Mesothelial cell of epicardium (in vitro differentiated cells): ENCODE measurements at places on chromosomes 13 and 19. TPM values are rescaled to one million over a fixed set of nuclear protein-coding genes. Genes with fewer than 3 reads are reported as not detected.

DNA sequence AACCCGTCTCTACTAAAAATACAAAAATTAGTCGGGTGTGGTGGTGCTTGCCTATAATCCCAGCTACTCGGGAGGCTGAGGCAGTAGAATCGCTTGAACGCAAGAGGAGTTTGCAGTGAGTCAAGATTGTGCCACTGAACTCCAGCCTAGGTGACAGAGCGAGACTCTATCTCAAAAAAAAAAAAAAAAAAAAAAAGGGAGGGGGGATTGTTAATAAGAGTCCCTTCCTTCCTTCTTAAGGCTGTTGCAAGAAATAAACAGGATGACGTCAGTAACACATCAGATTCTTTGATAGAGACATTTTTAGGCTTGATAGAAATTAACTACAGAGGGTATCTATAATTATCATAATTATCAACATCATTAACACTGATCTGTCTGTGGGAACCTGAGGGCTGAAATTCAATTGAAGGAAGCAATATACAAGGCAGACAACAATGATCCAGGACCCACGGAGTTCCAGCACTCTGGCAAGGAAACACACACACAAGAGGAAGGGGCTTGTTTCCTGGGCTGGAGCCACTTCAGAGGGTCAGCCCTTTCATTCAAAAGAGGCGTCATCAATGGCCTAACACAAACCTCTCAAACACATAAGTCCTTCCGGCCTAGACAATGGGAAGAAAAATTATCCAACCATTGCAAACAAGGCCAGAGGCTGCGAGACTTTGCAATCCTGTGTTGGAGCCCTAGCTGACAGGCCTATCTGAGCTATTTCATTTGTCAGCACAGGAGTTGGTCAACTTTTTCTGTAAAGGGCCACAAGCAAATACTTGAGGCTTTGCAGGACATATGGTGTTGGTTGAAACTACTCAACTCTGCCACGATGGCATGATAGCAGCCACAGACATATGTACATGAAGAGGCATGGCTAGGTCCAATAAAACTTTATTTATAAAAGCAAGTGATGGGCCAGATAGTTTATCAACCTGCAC is 105.2 kb downstream of the INSR start:
- H3K36me3 ChIP-seq, result no peaks in the 10 kb centered on the region
- DNase-seq, result no peak
- no peak overlapping the region for H3K4me3 ChIP-seq
- H3K27me3 ChIP-seq, result no peaks in the 10 kb centered on the region

GRCh38 chr13:99086267-99087097 is 108.6 kb upstream of the DOCK9 start:
- no peaks in the 10 kb centered on the region for H3K36me3 ChIP-seq
- DNase-seq, result no peak
- no peak overlapping the region for H3K27ac ChIP-seq
- H3K4me1 ChIP-seq, result peaks cover 14% of the 10 kb centered on the region
- H3K4me3 ChIP-seq, result peak overlapping the region; percentile 93

DNA sequence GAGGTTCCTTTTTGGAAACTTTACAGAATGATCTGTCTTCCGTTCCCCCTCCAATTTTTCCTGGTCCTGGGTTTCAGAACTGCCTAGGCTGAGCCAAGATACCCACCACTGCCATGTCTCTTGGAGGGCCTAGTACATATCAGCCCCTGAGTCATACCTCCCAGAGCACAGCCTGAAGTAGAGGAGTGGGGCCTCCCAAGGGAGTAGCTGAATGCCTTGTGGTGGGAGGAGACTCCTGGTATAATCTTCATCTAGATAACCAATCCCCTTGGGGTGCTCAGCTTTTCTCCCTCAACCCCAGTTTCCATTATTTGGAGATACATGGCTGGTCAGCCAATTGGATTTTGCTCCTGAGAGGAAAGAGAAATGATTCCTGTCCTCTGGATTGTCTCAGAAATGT is 30.3 kb downstream of the ZNF763 start:
- no peak overlapping the region for H3K4me3 ChIP-seq
- H3K27me3 ChIP-seq, result no peaks in the 10 kb centered on the region
- H3K4me1 ChIP-seq, result no peaks in the 10 kb centered on the region
- H3K36me3 ChIP-seq, result peaks cover 27% of the 10 kb centered on the region
- DNase-seq, result no peak

- H3K36me3 ChIP-seq, result no peaks in the 10 kb centered on the region
- H3K27me3 ChIP-seq, result peaks cover 18% of the 10 kb centered on the region
- peak overlapping the region; percentile 97 for H3K4me3 ChIP-seq
- peak overlapping the region; percentile 98 for H3K27ac ChIP-seq
These were observed 525 bp upstream of the COG3 start for GRCh38 chr13:45464141-45464686.

DNA sequence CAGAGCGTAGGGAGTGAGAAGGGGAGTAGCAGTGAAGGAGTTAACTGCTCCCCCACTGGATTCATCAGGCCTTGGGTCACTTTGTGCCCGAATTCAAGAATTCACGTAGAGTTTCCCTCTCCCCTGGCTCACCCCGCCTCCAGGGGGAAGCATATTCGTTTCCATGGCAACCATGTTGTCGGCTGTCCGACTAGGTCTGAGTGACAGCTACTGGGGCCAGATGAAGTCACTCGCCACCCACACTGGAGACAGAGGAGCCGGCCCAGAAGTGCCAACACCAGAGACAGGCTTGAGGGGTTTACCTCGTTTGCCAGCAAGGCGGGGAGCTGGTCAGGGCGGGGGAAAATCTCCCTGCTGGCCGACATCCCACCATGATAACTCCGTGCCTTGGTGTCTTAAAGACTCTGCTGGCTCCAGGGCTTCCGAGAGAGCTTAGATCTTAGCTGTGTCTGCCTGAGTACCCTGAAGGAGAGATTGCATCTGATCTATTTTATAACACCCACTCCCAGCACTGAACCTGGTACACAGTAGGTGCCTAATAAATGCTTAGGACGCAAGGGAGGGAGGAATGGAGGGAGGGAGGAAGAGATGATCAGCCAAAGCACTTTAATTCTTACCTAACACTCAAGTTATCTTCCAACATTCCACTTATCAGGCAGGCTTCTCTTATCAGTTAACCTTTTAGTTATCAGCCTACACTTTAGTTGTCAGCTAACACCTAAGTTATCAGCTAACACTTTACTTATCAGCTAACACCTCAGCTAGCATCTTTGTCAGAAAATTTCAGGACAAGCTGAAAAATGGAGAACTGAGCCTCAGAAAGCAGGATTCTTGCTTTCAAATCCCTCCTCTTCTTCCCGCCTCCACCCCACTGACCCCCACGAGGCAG is 57.2 kb upstream of the ZNRF4 start:
- H3K4me3 ChIP-seq, result no peak overlapping the region
- no peaks in the 10 kb centered on the region for H3K36me3 ChIP-seq
- DNase-seq, result no peak
- H3K27ac ChIP-seq, result no peak overlapping the region
- H3K27me3 ChIP-seq, result peaks cover 59% of the 10 kb centered on the region

CFAP97D2 gene
- not detected in 3 replicates for total RNA-seq
